ENCODE measurements at places on chromosomes 4 and X. TPM values are rescaled to one million over a fixed set of nuclear protein-coding genes. Genes with fewer than 3 reads are reported as not detected.

GLA gene
- total RNA-seq: 27.3 TPM

ADAMTS3 gene
- 5.4 TPM for total RNA-seq

CFAP99 gene
- not detected for total RNA-seq

SLC39A8 gene
- 22.0 TPM for total RNA-seq

TLL1 gene
- total RNA-seq: 0.85 TPM

ANK2 gene
- 50.2 TPM for total RNA-seq

ASB9 gene
- total RNA-seq: 0.38 TPM

DCAF12L1 gene
- total RNA-seq: not detected

TSPAN7 gene
- not detected for total RNA-seq

TRPC3 gene
- total RNA-seq: under 0.01 TPM

SH3RF1 gene
- 58.1 TPM for total RNA-seq

ADGRL3 gene
- total RNA-seq: 14.1 TPM

ITGB1BP2 gene
- 1.2 TPM for total RNA-seq

CXCL8 gene
- 991 TPM for total RNA-seq

RAI2 gene
- total RNA-seq: 0.38 TPM

CSTF2 gene
- 30.9 TPM for total RNA-seq

RPS6KA6 gene
- 2.3 TPM for total RNA-seq

RAB9A gene
- total RNA-seq: 39.5 TPM

SERTM2 gene
- 0.19 TPM for total RNA-seq

ARR3 gene
- total RNA-seq: not detected

Measured in regular cardiac myocyte (primary cell).